CD4-positive, alpha-beta T cell treated with Interleukin-1 beta for 1 hour (primary cell): ENCODE measurements at places on chromosomes 3 and 15.

- no peak for DNase-seq
Observed at GRCh38 chr15:41578736-41579383, 19.8 kb downstream of the TYRO3 start.

- DNase-seq, result no peak
Observed at GRCh38 chr3:126364731-126365301, 7.6 kb upstream of the KLF15 start.

GRCh38 chr15:68209272-68209671 is 4.1 kb upstream of the CALML4 start:
- no peak for DNase-seq

DNA sequence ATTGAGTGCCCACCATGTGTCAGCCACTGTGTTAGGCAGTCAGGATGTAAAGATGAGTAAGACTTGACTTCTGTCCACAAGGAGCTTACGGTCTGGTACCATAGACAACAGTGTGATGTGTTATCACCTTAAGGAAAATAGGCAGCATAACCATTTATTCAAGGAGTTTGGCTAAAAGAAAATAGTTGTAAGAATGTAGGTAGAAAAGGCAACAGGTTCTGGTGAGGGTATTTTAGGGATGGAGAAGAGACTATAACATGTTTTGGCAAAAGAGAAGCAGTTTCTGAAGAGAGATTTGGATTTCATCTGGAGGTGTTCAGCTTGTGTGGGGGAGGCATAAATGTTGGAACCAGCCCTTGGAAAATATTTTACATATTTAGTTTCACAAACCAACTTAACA is 121.9 kb downstream of the HCN4 start:
- no peak for DNase-seq

DNA sequence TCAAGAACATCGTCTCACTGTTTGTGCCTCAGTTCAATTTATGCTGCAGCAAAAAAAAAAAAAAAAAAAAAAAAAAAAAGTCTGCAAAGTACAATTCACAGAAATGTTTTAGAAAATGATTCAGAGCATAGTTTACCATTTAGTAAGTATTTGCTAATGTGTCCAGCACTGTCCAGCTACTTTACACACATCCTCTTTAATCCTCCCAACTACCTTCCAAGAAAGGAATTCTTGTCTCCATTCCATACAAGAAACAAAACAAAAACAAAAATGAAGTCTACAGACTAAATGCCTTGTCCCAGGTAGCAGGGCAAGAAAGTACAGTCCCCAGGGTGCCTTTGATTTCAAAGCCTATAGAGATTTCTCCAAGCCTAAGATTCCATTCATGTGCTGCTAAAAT is 38.9 kb upstream of the SNTN start:
- no peak for DNase-seq
